ENCODE measurements at places on chromosomes 5 and 9.

DNA sequence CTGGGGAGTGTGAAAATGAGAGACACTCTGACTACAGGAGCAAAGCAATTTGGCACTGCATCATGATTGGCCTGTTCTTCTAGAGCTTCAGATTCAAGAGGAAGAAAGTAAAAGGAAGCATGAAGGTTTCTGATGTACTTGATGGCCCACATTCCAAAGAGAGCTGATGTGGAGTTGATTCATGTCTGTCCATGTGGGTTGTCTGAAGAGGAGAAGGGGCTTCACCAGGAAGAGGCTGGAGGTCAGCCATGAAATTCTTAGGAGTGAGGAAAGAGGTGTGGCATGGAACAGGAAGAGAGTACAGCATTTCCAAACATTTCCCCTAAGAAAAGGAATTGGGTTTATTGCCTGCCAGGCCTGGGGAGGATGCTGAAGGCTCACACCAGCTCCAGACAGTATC is 70.7 kb downstream of the PTCD2 start:
- no peak for ATAC-seq

DNA sequence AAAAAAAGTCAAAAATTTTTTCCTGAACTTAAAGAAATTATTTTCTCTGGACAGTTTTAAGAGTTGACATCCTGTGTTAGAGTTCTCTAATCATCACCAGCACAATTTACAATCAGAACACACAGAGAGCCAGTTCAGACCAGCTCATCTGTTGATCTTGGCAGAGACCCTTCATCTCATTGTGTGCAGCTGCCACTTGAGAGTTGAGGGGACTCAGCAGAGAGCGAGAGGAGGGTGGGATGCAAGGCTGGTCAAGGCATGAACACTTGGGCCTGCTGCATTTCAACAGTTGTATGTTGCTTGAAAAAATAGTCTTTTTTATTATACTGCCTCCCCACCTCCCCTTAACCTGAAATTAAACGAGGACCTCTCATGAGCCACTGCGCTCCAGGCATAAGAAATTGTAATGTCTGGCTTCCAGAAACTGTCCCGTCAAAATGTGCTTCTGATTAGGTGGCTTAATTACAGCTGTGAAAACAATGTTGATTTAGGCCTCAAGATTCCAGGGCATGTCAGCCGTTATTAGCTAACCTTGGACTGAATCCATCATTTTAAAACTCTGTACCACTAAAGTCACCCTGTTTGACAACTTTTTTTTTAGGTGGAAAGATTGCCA is 383.6 kb downstream of the CCDC171 start:
- no peak for ATAC-seq

- no peak for ATAC-seq
These were observed 7.5 kb upstream of the DOLPP1 start for GRCh38 chr9:129073404-129073803.

- ATAC-seq: no peak
These were observed 63.4 kb upstream of the LRRTM2 start for GRCh38 chr5:138938526-138938925.
